KG1 (cell line): ENCODE measurements at places on chromosomes 11 and 22.
A peak's percentile ranks its signal among the peaks of the same experiment; 100 is the strongest.

DNA sequence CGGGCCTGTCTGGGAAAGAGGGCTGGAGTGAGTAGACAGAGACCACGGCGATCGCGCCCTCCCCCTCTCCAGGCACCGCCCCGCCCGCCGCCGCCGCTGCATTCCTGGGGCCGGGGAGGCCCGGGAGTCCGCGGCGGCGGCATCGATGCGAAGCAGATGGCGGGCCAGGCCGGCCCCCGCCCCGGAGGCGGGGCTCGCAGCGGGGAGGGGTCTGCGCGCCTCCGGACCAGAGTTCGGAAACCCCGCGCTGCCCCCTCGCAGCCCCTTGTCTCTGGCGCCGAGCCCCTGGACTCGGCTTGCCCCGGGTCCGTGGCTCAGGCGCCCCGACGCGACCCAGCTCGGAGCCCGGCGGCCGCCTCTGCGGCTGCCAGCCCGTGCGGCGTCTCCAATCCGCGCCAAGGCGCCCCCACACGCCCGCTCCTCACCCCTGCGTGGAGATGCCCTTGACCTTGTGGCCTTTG lies 1.3 kb downstream of the SCARF2 start:
- DNase-seq = no peak

- no peak for DNase-seq
Observed at GRCh38 chr11:61627850-61628661, 47.2 kb upstream of the SYT7 start.

DNA sequence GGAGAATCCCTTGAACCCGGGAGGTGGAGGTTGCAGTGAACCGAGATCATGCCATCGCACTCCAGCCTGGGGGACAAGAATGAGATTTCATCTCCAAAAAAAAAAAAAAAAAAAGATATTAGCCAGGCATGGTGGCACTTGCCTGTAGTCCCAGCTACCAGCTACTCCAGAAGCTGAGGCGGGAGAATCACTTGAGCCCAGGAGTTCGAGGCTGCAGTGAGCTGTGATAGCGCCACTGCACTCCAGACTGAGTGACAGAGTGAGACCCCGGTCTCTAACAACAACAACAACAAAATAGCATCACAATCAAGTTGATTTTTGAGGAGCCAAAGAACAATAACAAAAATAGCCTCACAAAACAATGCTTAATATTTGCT lies 2.3 kb downstream of the PMM1 start:
- DNase-seq = no peak

DNA sequence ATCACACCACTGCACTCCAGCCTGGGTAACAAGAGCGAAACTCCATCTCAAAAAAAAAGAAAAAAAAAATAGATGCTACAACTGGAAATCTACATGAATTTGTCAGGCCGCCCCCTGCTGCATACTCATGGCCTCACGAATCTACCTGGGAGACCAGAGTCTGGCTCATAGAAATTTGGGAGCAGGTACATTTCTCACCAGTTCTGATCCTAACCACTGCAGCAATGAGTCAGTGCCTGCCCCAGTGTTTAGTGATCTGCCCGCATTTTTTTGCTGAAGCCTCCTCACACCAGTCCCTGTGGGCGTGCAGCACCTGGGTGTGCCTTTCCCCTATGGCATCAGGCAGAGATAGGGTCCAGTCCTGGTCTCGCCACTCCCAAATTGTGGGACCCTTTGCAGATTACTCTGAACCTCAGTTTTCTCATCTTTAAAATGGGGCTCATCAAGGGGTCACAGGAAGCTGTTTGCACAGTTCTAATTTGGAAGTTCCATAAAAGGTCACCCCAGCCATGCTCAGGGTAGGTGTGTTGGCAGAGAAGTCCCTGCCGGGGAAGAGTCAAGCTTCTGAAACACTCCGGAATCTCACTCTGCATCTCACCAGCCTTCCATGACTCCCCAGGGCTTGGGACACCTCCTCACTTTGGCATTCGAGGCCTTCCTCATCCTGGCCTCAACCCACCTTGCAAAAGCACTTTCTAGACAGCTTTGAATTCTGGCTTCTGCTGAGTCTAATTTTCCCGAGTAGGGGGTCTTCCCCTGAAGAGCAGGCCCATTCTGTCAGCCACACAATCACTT lies 39.3 kb upstream of the LINC01488 start:
- no peak for DNase-seq

- no peak for DNase-seq
Observed at GRCh38 chr22:39098026-39098425, 982 bp downstream of the APOBEC3H start.

GRCh38 chr22:24697172-24697571 lies 77.3 kb downstream of the PIWIL3 start:
- DNase-seq = no peak

DNA sequence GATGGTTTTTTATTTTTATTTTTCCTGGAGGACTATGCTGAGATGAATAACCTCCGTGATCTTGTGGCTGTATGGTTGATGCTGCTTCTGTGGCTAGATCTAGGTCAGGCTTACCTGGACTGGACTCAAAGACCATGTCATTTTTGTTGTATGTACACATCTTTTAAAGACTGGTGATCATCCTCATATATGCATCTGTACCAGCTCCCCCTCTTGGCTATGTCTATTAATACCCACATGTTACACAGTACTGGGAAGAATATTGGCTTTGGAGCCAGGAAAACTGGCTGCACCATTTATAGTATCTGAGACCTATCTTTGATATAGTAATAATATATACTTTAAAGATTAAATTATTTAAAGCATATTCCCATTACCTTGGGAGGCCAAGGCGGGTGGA lies 18.4 kb upstream of the PITPNB start:
- no peak for DNase-seq

GRCh38 chr11:5626196-5626595 lies 1.4 kb downstream of the TRIM34 start:
- no peak for DNase-seq

DNA sequence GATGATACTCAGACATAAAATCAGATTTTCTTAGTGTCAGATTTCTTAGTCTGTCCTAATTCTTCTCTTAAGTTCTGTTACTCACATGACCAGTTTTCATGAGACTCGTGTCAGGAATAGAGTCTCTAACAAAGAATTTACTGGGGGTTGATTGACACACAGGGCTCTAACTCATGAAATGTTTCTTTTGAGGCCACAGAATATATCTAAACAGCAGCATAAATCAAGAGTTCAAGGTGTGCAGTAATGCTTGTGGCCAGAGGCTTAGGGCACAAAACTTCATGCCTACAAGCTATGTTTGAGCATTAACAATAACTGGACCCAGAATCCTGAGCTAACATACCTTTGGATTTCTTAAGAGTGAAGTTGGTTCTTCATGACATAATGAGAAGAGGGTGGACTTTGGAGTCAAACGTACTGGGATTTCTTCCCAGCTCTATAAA lies 237.2 kb downstream of the DDX10 start:
- DNase-seq = no peak

DNA sequence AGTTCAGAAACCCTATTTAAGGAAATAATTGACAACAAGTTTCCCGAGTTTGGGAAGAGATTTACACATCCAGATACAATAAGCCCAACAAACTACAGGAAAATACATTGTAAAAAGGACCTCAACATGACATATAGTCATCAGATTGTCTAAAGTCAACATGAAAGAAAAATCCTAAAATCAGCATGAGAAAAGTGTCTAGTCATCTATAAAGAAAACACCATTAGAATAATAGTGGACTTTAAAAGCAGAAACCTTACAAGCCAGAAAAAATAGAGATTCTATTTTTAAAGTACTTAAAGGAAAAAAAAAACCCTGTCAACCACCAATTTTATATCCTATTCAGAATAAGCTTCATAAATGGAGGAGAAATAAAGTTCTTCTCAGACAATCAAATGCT lies 1.4 kb upstream of the OR5B2 start:
- DNase-seq = no peak

GRCh38 chr11:80849253-80849652 lies 1408.4 kb upstream of the TENM4 start:
- DNase-seq = no peak

DNA sequence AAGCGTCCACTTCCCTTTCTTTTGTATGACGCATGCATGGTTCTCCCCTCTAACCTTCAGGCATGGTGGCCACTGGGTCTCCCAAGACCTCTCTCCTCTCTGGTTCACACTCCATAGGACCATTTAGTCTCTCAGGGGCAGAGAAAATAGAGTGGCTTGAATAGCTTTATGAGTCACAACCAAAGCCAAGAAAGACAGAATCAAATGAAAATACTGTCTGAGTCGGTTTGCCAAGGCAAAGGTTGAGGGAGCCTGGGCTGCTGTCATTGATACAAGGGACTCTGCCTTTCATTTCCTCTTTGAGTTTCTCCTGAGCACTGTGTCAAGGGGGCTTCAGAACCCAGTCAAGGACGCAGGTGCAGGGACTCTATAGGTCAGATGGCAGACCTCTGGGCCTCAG lies 44.2 kb downstream of the TENM4 start:
- DNase-seq = no peak

DNA sequence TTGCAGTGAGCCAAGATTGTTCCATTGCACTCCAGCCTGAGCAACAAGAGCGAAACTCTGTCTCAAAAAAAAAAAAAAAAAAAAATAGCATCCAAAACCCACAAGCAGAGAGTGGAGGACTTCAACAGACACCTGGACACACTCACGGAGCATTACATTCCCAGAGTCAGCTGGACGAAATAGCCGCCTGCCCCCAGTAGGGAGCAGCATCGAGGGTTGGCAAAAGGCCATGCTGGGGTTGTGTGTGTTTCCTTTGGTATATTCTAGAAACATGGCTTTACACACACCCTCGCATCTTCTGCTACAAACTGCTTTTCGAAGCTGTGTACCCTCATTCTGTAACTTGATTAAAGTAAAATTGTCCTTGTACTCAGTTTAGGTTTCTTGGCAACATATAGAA lies 5.3 kb downstream of the ADA2 start:
- no peak for DNase-seq

DNA sequence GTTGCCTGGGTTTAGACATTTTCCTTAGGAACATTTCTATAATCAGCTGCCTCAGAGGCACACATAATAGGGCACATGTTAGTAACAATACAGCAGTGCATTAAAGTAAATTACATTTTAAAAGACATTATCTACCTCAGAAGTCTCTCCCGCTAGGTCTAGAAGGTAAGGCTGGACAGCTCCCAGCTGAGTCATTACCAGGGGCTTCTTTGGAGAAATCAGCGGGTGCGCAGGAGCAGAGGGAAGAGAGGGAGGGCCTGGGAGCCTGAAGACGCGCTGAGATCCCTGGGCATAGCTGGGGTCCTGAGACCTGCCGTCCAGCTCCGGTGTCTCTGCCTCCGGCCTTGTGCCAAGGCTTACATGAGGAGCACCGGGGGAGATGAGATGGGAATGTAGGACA lies 67.7 kb downstream of the TMPRSS5 start:
- no peak for DNase-seq

- DNase-seq = no peak
Observed at GRCh38 chr11:116502641-116503061, 270.1 kb downstream of the BUD13 start.

DNA sequence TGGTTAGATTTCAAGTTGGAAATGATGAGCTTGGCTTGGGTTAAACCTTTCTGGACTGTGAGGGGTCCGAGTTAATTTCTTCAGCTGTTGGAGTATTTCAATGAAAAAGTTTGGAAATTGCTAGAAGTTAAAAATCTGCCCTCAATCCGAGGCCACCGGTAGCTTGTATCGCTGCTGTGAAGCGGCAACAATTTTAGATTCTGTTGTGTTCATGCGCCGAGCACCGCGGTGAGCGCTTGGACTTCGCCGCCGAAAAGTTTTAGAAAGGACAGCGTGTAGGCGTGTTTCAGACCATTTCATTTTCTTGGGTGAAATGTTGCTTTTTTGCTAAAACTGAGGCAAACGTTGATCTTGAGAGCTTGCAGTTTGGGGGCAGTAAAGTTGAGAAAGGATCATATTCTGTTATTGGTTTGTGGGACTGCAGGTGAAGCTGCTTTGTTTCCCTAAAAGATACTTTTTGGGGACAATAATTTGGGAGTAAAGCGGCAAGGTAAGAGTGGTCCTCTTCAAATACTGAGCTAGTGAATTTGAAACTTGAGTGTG lies 928 bp downstream of the FBXO7 start:
- DNase-seq = peak; percentile 44

DNA sequence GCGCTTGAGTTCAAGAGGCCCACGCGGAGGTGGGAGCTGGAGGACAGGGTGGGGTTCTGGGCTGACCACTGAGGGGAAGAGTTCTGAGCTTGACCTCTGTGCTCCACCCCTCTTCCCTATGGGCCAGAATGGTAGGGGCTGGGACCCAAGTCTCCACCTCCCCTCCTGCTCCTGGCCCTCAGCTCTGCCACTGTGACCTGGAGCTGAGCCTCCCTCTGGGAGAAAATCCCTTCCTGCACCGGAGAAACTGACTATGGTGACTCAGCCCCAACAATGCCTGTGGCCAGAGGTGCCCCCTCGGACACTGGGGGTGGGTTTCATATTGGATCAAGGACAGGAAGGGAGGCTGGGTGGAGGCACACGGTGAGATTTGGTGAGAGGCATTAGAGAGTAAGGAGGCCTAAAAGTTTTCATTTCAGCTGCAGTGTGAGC lies 23.0 kb downstream of the RELT start:
- no peak for DNase-seq

- no peak for DNase-seq
Observed at GRCh38 chr22:45335854-45336522, 26.3 kb downstream of the FAM118A start.
